Stimulated activated naive CD4-positive, alpha-beta T cell (primary cell): ENCODE measurements at places on chromosomes 5 and 9.

DNA sequence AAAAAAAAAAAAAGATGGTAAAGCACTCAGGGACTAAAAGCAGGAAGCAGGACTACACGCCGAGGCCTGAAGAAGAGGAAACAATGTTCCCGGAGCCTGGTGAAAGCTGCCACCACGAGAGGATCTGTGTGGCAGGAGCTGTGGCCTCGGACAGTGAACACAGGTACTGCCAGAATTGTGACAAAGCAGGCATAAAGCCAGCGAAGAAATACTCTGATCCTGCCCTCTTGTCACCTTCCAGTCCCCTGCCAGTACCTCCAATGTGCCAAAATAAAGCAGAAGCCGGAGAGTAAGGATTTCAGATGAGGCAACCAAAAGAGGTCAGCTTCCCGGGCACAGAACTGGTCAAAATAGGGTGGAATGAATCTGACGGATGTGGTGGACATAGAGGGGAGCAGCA, 211.5 kb upstream of the TARS1 start:
- DNase-seq: no peak

- DNase-seq: no peak
Measured at GRCh38 chr5:1508659-1509290, 15.0 kb downstream of the LPCAT1 start.

GRCh38 chr5:133707629-133708028, 95.3 kb upstream of the FSTL4 start:
- DNase-seq: no peak

DNA sequence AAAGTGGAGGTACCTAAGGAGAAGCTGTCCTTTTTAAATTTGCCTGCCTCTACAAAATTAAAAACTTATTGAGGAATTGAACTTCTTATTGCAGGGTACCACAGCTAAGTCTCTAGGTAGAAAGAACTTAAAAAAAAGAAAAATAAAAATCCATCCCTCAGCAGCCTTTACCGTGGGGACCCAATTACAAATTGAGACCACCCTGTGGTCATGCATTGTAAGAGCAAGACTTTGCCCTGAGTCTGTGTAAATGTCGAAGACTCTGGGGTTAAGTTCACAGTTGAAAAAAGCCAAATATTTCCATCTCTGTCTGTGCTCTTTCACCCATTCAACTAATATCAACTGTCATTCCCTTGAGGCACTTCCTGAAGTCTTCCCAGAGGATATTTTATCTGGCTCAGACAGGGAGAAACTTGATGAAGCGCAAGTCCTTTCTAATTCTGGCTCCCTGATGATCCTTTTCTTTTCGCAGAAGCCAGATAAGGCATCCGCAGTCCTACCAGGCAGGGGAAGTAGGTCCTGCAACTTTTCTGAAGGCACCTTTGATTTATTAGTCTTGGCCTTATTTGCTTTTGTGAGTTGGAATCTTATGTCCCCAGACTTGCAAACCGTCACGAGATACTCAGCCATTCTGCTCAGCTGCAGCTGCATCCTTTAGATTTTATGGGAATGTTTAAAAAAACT, 323.8 kb upstream of the WWC1 start:
- DNase-seq: no peak

DNA sequence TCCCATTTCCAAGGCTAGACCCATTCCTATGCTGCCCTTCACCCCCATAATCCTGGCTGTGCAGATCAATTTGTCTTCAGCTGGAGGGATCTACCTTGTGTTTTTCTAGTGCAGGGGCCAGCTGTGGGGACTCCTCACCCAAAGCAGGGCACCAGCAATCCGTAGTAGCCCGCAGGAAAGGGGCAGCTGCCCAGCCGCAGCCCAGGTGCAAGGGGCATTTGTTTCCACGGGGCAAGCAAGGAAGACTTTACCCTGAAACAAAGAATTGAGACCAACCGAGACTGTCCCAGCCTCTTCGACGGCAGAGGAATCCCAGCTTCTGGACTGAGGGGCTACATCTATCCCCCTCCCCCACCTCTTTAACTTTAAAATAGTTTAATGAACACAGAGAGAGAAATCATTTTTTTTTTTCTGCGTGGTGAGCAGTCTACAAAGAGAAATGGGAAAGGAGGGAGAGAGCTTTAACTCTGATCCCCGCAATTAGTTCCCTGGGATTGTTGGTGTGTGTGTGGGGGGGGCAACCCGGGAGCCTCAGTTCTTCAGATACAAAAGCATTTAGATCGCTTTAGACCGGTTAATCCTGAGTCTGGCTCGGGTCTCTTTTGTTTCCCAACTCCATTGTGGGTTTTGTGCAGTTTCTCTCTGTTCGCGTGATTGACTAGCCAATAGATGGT, 10.6 kb upstream of the LHX2 start:
- no peak for DNase-seq

GRCh38 chr5:137731176-137731575, 4.7 kb downstream of the KLHL3 start:
- no peak for DNase-seq

- no peak for DNase-seq
Measured at GRCh38 chr9:34279411-34279810, 49.7 kb downstream of the KIF24 start.

DNA sequence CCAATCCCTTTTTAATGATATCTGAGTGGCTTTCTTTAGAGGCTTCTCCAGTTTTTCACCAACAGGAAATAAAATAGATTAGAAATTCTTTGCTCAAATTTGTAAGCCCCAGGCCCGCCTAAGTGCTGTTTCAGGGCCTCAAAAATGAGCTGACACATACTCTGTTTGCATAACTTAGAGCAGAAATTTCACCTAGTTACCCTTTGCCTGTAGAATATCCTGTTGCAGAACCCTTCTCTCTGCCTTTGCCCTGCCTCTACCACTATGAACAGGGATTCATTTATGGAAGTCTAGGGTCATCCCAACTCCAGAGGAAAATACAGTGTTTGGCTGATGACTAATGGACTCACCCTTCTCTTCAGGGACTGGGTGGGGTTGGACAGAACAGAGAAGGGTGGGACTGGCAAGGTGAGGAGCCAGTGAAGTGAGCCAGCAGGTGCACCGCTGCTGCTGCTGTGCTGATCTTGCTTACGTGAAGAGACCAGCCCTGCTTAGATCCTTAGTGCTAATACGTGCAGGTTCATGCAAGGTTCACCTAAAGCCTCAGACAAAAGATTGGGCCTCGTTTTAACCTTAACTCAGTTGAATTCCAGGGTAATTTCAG, 22.8 kb downstream of the OSTF1 start:
- no peak for DNase-seq

GRCh38 chr5:151449297-151449696, 1.9 kb downstream of the SLC36A1 start:
- no peak for DNase-seq

- DNase-seq: no peak
Measured at GRCh38 chr9:81266086-81266485, 423.3 kb downstream of the TLE1 start.

DNA sequence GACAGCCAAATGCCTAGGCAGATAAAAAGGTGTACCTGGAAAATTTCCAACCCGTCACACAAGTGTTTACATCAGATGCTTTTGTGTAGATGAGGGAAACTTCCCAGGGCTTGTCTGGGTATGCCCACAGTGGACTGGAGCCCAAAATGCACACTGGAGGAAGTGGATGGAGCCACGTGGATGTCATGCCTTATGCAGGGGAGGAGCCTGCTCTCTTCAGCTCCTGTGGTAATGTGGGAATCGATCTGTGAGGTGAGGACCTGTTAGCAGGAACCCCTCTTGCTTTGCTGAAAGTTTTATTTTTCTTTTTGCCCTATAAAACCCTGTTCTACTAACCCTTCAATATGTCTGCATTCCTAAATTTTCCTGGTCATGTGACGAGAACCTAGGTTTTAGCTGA, 439.2 kb upstream of the CDH9 start:
- DNase-seq: no peak
